ENCODE measurements at places on chromosomes 7 and 10.

GRCh38 chr10:110363572-110364411, 59.1 kb upstream of the SMNDC1 start:
- DNase-seq = no peak

DNA sequence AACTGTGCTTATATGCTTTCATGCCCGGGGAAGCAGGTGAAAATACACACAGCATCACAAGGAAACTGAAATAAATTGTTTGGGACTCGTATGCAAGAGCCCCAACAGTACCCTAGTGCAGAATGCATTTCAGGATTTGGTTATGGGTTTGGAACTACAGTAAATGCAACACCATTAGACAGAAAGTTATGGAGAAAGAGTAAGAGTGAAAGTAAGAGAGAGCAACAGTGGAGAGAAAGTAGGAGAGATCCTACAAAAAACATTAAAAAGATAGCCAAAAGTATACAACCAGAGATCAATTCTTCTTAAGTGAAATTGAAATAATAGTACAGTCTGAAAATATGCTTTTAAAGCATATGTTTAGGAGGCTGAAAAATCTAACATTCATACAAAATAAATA, 231.1 kb downstream of the TFEC start:
- no peak for DNase-seq

DNA sequence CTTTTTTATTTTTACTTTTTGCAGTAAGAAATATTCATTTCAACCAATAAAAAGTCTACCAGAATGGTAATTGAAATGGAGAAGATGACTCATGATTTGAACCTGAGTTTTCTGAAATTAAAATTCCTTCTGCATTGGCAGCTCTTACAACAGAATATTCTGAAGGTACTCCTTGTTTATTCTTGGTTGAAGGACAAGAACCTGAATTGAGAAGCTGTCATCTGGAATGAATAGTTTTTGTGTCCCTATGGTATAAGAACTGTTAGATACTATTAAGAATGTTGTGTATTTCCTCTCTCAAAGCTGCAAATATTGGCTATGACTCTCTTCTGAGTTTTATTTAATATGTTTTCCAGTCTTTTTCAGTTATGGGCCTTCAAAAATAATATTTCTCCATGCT, 56.1 kb downstream of the CDK1 start:
- no peak for DNase-seq

DNA sequence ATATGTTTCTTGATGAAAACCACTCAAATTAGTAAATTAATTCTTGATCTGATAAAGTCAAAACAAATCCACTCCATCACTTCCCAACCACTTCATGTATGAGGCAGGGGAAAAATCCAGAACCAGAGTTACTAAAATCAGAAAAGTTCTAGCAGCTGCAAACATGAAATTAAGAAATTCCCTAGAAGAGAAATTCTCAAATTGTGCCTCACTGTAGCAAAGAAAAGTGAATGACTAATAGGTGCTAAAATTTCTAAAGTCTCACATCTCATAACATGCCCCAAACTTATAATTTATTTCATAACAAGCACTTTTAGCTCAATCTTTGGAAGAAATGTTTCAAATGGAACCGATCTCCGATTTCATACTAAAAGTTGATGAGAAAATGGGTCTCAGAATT, 345.0 kb upstream of the AOAH start:
- DNase-seq = no peak

- no peak for DNase-seq
Measured at GRCh38 chr10:119652361-119652730, 1.2 kb downstream of the BAG3 start.

All from stimulated activated CD4-positive, alpha-beta T cell treated with anti-CD3 and anti-CD28 coated beads, Interleukin-4, amount 100 ng/mL, for 48 hours (primary cell).